Naive thymus-derived CD4-positive, alpha-beta T cell (primary cell): ENCODE measurements at places on chromosomes 7 and 10.

DNA sequence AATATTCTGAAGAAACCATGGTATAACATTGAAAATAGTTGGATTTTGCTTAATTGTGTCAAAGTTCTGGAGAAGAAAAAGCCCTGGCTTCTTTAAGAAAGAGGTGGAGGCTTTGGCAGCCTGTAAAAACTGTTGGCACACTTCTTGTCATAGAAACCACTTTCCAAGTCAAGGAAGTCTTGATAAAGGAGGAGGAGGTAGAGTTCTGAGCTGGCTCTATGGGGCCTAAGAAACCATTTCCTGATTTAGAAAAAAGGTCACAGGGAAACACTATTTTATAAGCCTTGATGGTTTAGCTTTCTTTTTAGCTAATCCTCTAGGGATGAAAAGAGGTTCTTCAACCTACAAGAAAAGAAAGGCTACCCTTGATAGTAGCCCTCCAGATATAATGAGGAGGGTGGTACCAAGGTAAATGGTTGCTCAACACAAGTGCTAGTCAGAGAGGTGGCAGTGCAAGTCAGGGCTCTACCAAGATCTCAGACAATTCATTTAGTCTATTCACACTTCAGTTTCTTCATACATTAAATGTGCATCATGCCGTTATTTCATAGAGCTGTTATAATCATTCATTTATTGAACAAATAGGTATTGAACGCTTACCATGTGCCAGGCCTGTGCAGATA is 346.9 kb downstream of the RNLS start:
- no peaks in the 10 kb centered on the region for H3K27me3 ChIP-seq
- no peaks in the 10 kb centered on the region for H3K36me3 ChIP-seq
- H3K4me1 ChIP-seq = no peaks in the 10 kb centered on the region

DNA sequence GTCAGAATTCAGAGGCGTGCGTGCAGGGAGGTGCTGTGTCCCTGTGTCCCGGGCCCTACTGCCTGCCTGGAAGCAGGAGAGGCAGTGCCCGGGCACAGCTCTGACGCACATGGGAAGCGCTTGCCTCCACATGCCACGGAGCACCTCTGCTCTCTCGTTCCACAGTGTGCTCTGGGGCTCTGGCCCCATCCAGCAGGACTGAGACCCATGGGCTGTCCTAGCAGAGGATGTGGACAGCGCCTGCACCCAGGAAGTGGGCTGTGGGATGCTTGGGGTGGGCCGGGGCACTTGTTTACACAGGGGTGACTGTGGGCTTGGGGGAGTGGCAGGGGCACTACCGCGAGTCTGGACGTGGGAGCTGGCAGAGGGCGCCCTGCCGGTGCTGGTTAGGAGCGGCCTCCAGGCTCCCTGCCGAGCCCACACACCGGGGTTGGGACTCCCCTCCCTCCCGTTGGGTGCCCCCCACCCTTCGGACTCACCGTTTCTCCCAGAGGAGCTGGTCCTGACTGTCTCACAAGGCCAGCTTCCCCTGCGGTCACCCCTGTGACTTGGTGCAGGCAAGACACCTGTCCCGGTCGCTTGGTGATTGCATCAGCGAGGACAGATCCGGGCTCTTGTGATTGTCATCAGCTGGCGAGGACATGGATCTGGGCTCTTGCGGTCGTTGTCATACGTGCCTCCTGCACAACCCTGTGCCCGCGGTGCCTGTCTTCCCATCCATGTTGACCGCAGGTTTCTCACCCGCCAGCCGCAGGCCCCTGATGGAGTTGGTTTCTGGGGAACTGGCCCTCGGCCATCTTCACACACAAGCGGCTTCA is 83.1 kb downstream of the NKX6-2 start:
- H3K27me3 ChIP-seq = no peaks in the 10 kb centered on the region
- H3K36me3 ChIP-seq = no peaks in the 10 kb centered on the region
- H3K27ac ChIP-seq = no peak overlapping the region
- no peaks in the 10 kb centered on the region for H3K4me1 ChIP-seq

- no peak overlapping the region for H3K4me3 ChIP-seq
- DNase-seq = no peak
- H3K27me3 ChIP-seq = no peaks in the 10 kb centered on the region
- H3K27ac ChIP-seq = no peak overlapping the region
Measured at GRCh38 chr10:119640875-119641526, 10.2 kb upstream of the BAG3 start.

DNA sequence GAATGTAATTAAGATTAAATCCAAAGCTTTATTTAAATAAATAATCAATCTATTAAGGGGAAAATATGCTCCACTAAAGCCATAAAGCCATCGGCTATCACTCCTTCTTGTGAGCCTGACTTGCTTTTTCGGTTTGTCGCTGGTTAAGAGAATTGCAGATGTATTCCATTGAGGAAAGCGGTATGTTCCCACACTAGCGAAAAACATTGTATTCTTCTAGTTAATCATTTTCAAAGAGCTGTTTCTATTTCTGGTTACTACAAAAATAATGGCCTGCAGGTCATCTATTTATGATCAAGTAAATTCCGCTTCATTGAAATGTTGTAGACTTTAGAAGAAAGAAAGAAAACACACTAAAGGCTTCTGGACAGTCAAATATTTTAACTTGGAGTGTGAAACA is 173.4 kb downstream of the CACNB2 start:
- no peaks in the 10 kb centered on the region for H3K36me3 ChIP-seq
- H3K4me1 ChIP-seq = no peaks in the 10 kb centered on the region
- no peaks in the 10 kb centered on the region for H3K27me3 ChIP-seq
- no peak for DNase-seq

GRCh38 chr10:69885379-69886013 is 83.8 kb downstream of the COL13A1 start:
- H3K27ac ChIP-seq = no peak overlapping the region
- DNase-seq = no peak
- no peak overlapping the region for H3K4me3 ChIP-seq
